Caki2 (cell line): ENCODE measurements at places on chromosomes 2 and 18. TPM values are rescaled to one million over a fixed set of nuclear protein-coding genes. Genes with fewer than 3 reads are reported as not detected.

DNA sequence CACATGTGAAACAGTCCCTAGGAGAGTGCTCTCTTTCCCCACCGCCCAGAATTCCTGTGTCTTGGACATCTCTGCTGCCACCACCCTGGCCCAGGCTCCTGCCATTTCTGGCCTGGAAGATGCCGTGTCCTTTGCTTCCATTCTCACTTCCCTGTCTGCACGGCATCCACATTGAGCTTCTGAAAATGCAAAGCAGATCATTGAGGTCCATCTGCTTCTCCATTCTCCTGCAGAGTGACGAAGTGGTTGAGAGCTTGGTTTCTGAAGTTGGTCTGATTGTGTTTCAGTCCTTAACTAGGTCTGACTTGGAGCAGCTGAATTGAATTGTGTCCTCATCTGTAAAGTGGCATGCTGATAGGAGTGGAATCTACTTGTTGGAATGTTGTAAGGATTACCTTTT lies 98.7 kb upstream of the MGAT5 start:
- DNase-seq: no peak

DNA sequence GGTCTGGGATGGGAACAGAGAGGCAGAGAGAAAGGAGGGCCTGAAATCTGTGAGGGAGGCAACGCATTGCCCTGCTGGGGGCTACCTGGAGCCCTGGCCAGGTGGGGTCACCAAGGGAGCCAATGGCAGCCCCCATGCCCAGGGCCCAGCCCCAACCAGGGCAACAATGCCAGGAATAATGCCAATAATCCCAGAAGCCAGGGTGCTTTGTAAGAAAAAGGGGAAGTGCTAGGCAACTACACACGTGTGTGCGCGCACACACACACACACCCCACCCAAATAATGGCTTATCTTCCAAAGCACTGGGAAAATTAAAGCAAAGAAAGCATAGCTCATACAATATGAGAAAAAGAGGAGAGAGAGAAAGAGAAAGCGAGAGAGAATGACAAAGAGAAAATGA lies 7.0 kb upstream of the CLEC4F start:
- no peak for DNase-seq

DNA sequence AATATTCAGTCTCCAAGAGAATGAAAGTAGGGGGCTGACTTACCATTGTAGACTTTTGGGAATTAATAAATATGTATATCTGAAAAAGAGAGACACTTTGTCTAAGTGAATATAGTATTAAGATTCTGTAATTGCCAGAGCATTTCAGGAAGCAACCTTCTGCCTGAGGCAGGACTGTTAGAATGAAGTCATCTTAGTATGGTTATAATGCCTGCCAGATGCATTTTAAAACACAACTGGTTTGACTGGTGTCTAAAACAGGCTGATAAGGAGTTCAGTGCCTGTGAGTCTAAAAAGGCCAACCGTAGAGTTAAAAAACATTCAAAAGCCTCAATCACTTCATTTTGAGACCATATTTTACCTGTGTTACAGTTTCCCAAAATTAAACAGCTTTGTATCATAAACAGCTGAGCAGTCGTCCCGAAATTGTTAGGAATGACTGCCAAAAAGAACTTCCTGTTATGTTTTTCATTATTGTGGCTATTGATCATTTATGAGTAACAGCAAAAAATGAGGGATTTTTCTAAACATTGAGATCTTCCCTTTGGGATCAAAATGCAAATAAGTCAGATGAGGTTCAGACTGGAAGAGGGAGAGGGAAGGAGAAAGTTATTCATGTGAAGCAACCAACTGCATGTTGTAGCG lies 443.9 kb downstream of the PID1 start:
- no peak for DNase-seq

IL37 gene
- not detected in 2 replicates for total RNA-seq

NEDD4L gene
- 39.1 and 47.8 TPM in 2 replicates for total RNA-seq
